ENCODE measurements at places on chromosomes 6 and 20.
A peak's percentile ranks its signal among the peaks of the same experiment; 100 is the strongest.

DNA sequence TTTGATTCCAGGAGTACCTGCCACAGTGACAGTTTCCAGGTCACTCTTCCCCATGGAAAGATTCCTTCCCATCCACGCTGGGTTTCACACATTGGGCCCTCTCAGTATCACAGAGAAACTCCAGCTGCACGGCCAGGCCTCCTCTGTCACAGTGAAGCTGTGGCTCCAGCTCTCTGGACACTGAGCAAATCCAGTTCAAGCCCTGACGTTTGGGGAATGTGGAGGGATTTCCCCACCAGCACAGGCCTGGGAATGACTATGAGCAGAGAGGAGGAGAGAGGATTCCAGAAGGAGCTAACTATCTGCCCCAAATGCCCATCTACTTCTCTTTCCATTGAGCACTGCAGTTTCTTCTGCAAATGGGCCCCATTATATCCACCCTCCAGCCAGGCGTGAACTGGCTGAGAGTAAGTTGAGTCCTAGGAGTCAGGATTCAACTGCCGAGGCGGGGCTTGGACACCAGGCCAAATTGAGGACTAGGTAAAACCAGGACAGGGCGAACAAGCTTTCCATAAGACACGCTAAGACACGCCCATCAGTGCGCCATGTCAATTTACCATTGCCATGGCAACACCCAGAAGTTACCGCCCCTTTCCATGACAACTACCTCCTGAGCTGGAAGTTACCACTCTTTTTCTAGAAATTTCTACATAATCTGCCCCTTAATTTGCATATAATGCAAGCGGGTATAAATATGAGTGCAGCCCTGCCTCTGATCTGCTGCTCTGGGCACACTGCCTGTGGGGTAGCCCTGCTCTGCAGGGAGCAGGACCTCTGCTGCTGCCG, 9.2 kb upstream of the BNIP5 start:
- peak; percentile 31 for DNase-seq

GRCh38 chr20:36399147-36399968, 93.2 kb downstream of the DLGAP4 start:
- peak; percentile 34 for DNase-seq

DNA sequence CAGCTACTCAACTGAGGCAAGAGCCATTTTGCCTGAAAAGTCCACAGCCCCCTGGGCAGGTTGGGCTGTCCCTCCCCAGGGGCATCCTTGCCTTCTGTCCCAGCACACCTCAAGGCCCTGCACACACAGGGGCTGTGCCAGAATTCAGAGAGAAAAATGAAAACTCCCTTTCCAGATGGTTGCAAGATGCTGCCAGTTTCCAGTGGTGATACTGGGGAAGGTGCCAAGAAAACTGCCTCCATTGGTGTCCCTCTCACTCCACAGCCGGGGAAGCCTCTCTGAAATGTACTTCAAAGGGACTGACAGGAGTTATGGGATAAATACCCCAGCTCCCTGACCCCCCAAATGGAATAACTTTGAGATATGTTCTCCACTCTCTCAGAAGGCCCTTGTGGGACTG, 154.2 kb upstream of the MAFB start:
- no peak for DNase-seq

DNA sequence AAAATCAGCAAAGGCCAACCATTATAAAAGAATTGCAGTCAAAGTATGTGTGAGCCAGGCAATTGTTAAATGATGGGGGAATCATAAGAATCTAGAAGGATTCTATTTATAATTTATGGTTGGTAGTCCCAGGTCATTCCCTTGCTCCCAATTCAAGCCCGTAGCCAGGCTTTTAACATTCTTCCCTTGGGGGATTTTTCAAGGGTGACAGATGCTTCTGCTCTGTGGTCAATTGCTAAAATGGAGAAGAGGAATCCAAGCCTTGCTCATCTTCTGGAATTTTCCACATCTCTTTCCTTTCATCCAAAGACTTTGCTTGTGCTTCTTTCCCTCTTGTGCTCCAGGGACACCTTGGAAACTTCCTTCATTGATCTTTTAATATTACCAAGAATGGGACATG, 18.0 kb upstream of the BCAS1 start:
- DNase-seq = no peak

- no peak for DNase-seq
Observed at GRCh38 chr6:134432036-134432435, 114.1 kb upstream of the SGK1 start.

GRCh38 chr6:7720346-7720745, 5.6 kb upstream of the BMP6 start:
- no peak for DNase-seq

- DNase-seq = no peak
Observed at GRCh38 chr6:160238761-160239751, 19.6 kb downstream of the SLC22A2 start.

DNA sequence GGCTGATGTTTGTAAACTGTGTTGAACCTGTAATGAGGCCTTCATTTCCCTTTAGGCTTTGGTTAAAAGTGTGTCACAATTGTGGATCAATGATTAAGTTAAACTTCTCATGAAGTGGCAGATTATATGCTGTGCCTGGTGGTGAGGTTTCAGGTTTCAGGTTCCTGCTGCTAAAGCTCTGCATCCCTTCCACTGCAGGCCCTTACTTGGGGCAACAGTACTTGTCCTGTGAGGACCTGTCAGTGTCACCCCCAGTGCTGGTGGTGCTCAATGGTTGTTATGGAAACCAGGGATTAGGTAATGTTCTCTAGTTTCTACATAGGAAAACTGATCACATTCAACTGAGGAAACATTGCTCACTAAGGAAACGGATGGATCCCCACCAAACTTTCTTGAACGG, 18.5 kb downstream of the RPP21 start:
- DNase-seq = no peak

DNA sequence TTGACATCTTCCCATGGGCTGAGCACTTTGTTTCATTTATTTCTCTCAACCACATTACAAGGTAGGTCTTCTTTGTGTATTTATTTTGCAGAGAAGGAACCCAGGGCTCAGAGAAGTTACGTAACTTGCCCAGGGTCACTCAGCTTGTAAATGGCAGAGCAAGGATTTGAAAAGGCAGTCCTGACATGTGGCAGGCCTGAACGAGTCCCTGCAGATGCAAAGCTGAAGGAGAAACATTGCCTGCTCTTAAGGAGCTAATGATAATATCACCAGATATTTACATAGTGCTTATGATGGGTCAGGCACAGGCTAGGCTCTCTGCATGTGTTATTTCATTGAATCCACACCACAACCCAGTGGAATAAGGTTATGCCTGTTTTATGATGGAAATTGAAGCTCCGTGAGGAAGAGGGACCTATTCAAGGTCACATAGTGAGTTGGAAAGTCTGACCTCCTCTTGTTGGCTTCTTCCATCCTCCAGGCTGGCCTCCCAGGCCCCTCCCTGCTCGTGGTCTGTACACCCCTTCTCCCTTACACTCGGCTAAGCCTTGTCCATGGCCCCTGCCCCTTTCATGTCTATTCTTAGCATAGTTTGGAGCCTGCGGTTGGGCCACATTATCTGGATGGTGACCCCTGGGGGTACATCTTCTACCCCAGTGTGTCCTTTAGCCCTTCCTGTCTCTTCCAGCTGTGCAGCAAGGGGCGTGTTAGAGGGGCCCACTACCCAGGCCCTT, 12.5 kb downstream of the MYH7B start:
- no peak for DNase-seq

DNA sequence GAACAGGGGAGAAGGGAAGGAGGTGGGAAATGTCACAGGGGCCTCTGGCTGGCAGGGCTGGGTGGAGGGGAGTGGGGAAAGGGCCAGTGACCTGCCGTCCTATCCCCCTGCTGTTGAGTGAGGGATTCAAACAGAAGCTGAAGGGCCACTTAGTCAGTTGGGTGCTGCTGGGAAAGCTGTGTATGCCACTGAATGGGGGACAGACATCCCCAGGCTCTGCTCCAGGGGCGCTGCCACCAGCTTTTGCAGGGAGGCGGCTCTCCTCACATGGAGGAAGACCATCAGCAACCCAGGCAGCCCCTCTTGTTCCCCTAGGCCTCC, 50.0 kb downstream of the MDGA1 start:
- DNase-seq = no peak

- DNase-seq = peak; percentile 77
Observed at GRCh38 chr6:3902871-3903648, 53.9 kb downstream of the FAM50B start.

DNA sequence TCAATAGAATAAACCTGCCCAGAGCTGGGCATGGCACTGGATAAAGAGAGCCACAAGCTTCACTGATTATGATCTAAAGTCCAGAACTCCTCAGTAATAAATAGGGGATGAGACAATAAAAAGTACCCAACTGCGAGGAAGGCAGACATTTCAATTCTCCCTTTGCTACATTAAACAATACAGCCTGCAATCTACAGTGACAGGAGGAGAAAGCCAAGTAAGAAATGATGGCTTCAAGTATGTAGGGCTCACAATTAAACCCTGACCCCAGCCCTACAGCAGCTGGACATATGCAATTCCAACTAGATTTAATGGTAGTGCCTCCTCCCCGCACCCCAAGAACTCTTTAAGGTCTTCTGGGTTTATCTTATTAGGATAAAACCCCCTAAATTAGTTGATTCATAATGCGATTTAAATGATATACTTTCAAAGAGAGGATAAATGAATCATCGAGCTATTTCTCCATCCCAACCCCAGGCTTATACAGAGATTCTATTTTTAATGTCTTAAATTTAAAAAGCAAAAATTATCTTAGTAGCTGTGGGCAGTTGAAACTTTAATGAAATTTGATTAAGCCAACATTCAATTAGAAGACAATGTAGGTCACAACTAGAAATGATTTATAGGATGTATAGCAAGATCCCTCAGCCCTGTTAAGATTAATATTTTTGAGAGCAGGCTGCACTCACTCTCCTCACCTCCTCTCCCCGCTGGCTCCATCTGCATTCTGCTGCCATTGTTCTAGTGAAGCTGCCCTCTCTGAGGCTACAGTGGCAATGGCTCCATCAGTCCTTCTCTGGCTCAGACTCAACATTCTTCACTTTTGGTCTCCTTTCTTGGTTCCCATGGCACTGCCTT, 57.1 kb downstream of the OGFRL1 start:
- DNase-seq = peak; percentile 42

DNA sequence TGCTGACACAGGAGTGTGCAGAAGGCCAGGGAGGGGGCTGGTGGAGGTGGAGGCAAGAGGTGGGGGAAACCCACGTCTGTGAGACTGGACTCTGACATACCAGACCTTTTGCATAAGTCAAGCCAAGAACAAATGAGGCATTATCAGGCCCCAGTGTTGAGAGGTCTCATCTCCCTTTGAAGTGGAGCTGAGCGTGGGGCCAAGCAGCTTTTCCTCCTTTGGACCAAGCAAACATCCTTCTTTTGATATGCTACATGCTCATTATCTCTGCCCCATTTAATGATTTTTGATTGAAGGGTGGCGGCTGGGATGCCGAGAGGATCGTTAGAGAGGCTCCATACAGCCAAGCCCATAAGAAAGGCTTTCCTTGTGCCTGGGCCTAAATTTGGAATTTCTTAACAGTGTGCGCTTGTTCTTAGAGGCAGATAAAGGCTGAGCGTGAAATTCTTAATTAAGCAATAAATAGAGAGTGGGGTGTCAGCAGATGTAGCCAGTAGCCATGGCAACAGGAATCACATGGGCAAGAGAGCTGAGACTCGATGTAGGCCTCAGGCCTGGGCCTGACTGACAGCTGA, 244.5 kb downstream of the PKHD1 start:
- no peak for DNase-seq

DNA sequence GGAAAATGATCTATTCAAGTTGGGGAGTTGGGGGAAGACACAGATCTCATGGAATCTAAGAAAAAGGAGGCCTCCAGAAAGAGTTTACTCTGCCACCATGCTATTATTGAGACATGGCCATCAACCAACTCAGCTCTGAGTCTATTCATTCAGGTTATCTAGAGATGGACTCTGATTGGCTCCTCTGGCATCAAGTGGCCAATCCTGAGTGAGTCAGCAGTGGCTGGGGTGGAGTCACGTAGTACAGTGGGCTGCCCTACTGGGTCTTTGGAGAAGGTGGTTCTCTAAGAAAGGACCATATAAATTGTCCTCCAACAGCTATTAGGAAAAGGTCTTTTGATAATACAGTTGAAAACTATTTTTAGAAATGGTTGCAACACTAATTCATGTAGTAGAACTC, 42.1 kb downstream of the LYRM2 start:
- DNase-seq = no peak

- DNase-seq = no peak
Observed at GRCh38 chr6:111583986-111584385, 21.7 kb downstream of the TRAF3IP2 start.

DNA sequence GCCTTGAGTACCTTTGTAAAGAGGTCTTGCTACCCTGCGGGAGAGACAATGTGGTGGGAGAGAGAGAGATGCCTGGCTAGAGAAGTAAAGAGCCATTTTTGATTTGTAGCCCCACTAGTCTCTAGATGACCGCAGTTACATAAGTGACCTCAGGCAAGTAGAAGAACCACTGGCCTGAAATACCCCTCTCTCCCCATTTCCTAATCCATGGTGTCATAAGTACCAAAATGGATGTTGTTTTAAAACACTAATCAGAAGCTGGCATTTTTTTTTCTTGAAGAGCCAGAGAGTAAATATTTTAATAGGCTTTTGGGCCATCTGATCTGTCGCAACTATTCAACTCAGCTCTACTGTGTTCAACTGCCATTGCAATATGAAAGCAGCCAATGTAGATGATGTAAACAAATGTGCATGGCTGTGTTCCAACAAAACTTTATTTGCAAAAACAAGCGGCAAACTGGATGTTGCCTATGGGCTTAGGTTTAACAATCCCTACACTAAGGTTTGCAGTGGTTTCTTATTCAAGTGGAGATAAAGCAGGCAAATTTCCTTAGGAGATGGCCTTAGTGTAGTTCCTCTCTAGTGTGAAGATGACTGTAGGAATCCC, 36.5 kb downstream of the RARS2 start:
- no peak for DNase-seq

GRCh38 chr20:55365745-55366144, 639.6 kb downstream of the CBLN4 start:
- DNase-seq = no peak

DNA sequence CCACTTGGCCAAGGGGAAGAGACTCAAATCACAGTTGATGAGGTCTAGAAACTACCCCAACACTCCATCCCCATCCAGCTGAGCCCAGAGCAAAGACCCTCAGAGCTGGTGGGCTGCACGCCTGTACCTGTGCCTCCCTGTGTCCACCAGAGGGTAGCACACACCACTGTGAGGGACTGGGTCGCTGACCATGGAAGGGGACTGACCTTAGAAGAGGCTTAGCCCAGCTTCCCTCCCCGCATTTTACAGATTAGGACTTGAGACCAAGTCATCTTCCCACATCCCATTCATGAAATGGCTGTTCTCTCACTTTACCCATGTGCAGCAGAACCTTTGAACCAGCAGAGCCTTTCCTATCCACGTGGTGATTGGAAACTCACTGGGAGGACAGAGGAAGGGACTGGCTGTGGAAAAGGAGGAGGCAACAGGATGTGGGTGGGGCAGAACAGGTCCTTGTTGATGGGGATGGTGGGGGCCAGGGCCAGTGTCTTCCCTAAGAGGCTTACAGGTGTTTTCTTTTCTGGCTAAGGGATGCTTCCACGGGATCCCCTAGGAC, 44.3 kb downstream of the CPXM1 start:
- DNase-seq = peak; percentile 30

GRCh38 chr20:52200870-52201269, 9.3 kb upstream of the ZFP64 start:
- DNase-seq = no peak

Data from suppressor macrophage treated with lipopolysaccharide for 1 hour (primary cell).